ENCODE measurements at places on chromosomes 13 and 19.

- no peak for DNase-seq
Measured at GRCh38 chr19:5652261-5652660, 28.1 kb downstream of the MICOS13 start.

- DNase-seq = no peak
Measured at GRCh38 chr13:107387525-107387924, 819.6 kb upstream of the ARGLU1 start.

- no peak for DNase-seq
Measured at GRCh38 chr19:23822735-23823134, 64.0 kb upstream of the ZNF681 start.

DNA sequence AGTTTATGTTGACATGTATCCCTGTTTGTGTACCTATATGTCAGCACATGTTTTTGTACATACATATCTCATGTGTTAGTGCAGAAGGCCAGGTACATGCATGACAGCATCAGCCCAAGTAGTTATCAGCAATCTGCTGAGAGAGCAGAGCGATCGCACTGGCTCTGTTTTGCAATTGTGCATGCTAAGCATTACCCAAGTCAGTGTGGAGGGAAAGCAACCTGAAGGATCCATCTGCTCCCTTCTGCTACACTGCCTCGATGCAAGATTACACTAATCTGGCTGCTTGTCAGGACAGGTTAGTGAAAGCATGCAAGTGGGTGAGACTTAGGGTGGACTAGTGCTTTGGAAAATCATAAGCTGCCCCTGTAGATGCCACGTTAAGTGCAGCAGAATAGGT lies 211.8 kb downstream of the PCCA start:
- DNase-seq = no peak

GRCh38 chr13:80297094-80297493 lies 43.8 kb downstream of the SPRY2 start:
- no peak for DNase-seq

DNA sequence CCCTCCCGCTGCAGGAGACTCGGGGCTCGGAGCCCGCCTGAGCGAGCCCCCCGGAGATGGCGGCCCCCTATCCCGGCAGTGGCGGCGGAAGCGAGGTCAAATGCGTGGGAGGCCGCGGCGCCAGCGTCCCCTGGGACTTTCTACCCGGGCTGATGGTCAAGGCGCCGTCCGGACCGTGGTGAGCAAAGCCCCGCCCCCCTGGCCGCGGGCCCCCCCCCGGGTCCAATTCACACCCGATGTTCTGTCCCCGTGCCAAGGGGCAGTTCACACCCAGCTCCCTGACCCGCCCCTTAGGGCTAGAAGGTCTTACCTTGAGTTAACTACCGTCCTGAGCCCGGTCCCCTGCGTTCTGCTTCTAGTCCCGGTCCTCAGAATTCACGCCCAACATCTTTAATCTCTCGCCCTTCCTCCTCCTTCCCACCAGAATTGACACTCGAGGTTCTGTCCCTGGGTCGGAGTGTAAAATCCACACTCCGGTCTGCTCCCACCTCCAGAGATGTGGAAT lies 1.4 kb downstream of the NPAS1 start:
- no peak for DNase-seq
